T follicular helper cell (primary cell): ENCODE measurements at places on chromosomes 12 and 14.

DNA sequence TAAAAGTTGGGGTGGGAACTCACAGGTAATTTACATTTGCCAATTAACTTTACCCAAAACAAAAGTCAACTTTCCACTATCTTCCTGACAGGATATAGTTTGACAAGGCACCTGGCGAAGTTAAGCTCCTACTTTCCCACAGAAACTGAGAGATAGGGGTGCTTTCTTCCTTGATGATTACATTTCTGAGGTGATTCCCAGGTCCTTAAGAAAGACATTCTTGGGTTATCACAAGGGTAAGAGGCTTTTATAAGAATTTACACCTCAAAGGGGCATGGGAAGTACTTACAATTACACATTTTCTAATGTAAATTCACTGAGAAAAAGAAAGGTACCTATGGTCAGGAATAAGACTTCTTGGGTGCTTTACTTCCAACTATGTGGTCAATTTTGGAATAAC, 660.9 kb upstream of the MGAT4C start:
- no peak for DNase-seq

DNA sequence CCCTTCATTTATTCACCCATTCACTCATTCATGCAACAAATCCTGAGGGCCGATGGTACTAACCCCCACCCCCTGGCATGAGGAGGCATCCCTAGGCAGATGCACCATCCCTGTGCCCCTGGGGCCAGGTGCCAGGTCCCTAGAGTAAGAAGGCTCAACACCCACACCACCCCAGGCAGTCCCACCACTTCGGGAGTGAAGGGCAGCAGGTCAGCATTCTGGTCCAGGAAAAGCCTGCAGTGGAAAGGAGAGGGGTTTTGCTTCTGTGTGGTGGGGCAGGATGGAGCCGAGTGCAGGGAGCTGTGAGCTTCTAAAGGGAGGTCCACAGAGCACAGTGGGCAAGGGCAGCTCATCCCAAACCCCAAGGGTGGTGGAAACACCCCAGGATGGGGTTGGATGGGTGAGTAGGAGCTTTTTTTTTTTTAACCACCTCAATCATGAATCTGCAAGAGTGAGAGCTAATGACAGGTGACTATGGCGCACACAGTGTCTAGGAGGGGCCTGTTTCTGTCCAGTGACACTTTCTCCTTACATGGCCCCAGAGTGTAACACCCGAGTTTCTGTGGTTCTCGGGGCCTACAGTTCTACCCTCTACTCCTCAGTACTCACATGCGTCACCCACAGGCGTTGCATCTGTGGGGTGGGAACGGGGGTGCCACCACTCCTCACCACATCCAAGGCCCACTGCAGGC, 414.3 kb downstream of the TMEM121 start:
- no peak for DNase-seq

DNA sequence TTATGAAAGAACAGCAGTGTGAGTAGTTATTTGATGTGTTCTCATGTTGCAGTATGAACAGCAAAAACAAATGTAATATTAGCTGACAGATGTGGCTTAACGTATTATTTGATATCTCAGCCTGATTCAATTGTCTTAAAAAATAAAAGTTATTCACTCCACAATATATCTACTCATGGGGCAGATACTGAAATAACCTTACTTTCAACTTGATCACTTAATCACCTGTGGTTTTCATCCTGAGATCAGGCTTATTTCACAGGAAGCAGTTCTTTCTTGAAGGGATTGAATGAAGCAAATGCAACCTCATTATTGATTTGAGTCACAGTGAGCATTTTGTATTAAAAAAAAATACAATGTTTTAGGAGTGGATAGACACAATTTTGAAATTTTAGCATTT, 90.3 kb downstream of the AKAP6 start:
- DNase-seq: no peak

DNA sequence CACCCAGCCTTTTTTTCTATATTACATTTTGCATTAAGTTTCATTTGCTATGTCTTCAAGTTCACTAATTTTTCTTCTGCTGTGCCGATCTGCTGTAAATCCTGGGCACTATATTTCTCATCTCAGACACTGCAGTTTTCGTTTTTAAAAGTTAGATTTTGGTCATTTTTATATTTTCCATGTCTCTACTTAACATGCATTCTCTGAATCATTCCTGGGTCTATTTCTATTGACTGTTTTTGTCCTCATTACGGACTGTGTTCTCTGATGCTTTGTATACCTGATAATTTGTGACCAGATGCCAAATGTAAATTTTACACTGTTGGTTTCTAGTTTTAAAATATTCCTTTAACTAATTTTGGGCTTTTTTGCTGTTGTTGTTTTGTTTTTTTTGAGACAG, 64.5 kb downstream of the R3HDM2 start:
- no peak for DNase-seq

DNA sequence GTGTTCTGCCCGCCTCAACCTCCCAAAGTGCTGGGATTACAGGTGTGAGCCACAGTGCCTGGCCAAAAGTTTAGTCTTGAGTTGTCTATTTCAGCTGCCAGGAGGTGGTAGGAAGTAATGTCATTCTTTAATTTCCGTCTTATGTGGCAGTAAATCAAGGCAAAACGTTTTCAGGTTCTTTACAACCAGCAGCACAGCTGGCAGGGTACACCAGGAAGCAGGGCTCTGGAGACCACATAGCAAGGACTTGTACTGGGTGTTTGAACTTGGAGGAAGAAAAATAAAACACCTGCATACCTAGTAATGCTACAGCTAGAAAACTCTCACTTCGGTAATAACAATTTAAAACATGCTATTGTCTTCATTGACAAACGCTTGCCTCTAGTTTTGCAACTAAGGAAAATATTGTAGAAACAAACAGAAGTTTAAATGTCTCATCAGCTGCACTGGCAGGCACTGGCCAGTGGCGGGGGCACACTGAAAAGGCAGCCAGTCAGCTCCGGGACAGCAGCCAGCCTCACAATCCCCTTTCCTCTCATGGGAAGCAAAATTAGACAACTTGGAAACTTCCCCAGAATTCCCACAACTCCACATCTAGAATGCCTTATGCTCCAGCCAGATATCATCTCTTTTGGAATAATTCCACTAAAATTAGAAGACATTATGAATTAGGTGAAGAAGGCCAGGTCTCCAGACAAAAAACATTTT, 72.2 kb downstream of the CLIP1 start:
- DNase-seq: no peak
